ENCODE measurements at places on chromosomes 11 and 22.

- no peak for DNase-seq
Observed at GRCh38 chr11:119728211-119728626, 781 bp downstream of the NECTIN1 start.

DNA sequence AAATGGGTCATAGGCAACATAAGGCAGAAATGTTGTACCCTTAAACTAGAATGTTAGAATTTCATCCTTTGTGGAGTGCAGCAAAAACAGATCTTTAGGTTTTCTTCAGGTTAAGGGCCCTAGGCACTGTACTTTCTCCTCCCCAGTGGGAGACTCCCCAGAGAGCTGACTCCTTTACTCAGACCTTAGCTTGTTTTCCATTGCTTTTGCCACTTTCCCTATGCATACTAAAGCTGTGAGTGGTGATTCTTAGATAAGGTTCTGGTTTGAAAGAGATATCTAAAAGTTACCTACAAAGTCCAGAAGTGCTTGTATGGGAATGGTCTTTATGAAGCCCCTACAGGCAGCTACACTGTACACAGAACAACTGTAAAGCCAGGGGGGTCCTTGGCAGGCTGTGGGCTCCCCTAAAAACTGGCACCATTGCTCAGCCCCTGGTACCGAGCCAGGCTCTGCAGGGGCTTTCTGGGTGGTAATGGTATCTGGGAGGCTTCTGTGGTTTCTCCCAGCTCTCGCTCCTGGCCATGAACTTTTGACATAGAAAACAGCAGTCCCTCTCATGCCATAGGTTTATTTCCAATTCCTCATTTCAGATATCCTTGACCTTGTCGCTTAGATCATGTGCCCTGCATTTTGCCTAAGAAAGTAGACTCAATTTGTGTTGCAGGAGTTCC lies 23.2 kb downstream of the AMOTL1 start:
- DNase-seq: peak; percentile 56

GRCh38 chr11:126319374-126319740 lies 15.5 kb downstream of the DCPS start:
- no peak for DNase-seq

DNA sequence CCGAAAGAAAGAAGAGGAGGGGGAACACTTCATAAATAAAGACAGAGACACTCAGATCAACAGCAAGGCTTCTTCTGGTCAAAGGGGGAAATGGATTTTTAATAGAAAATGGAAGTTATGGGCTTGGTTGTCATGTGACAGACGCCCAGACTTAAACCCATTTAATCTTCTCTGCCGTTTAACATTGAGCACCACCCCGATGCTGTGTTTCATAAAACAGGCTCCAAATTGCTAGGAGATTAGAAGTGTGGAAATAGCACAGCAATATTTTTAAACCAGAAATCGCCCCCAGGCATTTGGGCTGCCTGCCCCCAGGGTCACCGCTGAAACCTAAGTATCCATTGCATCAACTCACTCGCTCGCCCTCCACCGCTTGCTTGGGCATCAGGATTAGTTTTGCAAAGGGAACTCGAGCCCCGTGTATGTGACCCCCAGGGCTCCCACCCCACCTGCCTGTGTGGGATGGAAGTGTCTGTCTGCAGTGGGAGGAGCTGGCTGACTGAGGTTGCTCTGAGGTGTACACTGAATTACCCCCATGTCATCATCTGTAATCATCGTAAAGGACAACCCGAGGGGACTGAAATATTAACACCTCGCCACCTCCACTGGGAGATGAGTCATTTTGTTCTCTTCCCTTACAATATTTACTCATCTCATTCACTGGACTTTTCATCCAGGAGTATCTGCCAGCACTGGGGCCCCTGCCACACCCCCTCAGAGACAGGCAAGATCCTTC lies 10.7 kb downstream of the DSCAML1 start:
- DNase-seq: no peak

GRCh38 chr22:17808693-17809403 lies 34.6 kb upstream of the BID start:
- no peak for DNase-seq

- no peak for DNase-seq
Observed at GRCh38 chr11:1224111-1224490, 1.2 kb downstream of the MUC5B start.

- peak; percentile 22 for DNase-seq
Observed at GRCh38 chr11:105297463-105297862, 157.9 kb upstream of the CARD18 start.

- no peak for DNase-seq
Observed at GRCh38 chr11:130088919-130089673, 19.4 kb downstream of the APLP2 start.

GRCh38 chr22:46469711-46470110 lies 67.7 kb downstream of the CELSR1 start:
- no peak for DNase-seq

GRCh38 chr11:73203790-73204189 lies 14.3 kb upstream of the P2RY2 start:
- DNase-seq: no peak

DNA sequence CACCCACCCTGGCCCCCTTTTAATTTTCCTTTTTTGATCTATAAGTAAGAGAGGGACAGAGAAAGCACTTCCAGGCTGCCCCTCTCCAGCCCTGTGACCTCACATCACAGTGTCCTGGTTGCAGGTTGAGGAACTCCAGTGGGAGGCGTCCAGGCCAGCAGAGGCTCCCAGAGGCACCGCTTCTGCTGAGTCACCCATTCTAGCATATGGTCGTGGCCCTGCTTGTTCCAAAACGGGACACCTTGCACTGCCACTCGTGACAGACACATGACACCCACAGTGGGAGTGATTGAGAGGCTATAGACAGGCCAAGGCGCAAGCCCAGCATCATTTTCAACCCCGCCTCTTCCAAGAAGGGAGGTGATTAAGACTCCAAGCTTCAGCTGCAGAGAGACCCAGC lies 16.0 kb upstream of the TMPRSS4 start:
- no peak for DNase-seq

- DNase-seq: no peak
Observed at GRCh38 chr11:15654451-15654850, 539.7 kb downstream of the INSC start.

DNA sequence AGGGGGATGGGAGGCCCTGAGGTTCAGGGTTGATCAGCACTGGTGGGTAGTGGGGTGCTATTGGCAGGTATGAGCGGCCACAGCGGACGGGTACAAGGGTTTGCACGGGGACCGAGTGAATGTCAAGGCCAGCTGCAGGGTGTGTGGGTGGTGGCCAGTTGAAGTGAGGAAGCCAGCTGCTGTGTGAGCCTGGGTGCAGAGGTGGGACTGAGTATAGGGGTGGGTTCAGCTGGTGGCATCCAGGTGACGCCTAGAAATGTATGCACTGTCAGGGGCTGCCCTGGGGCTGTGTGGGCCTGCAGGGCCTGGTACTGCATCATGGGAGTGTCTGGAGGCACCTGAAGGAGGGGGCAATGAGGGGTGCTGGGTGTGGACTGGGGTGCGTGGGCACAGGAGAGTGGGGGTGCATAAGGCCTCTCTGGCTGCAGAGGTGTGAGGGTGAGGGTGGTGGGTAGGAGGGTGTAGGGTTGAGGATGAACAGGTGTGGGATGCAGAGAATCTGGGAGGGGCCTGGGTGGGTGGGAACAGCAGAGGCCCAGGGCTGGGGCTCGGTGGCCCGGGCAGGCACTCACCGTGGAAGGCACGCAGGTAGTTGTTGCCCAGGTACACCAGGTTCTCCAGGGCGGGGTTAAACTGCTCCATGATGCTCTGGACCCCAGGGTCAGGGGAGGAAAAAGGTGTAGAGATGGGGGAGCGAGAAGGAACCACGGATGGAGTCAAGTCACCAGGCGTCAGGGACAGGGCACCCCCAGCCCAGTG lies 1.7 kb downstream of the BAIAP2L2 start:
- no peak for DNase-seq

DNA sequence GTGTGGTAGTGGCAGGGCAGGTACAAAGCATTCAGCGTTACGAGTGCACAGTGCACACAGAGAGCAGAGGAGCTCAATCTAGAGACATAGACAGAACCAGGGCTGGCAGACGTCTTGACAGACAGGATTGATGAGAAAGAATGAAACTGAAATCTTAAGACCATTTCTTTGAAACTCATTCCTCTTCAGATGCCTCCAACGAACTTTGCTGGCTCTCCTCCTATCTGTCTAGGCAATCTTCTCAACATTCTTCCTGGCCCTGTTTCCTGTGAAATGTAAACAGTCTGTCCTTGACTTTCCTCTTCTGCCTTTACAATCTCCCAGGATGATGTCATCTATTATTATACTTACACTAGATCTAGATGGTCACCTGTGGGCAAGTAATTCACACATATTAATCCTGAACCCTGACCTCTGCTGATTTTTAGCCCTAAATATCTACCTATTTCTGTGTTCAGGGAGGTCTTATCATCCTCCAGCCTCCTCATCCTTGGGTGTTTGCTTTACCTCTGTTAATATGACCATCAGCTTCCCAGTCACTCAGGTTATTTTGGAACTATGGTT lies 119.5 kb downstream of the ENTHD1 start:
- no peak for DNase-seq

DNA sequence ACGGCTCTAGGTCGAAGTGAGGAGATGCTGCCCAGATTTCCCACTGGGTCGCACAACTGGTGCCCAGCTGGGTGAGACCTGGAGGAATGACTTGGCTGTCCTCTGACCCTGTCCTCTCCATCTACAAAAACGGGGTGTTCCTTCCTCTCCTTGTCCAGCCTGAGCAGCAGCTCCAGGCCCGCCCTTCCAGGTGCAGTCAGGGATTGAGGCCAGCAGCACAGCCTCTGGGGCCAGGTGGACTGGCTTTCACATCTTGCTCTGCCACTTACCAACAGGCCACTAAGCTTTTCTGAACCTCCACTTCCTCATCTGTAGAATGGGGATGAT lies 91.7 kb upstream of the LMO1 start:
- DNase-seq: no peak

- DNase-seq: no peak
Observed at GRCh38 chr22:46695346-46696228, 42.5 kb downstream of the CERK start.

GRCh38 chr22:24403346-24403745 lies 24.1 kb upstream of the ADORA2A start:
- DNase-seq: no peak

GRCh38 chr11:61480994-61481335 lies 27.6 kb upstream of the LRRC10B start:
- DNase-seq: no peak

DNA sequence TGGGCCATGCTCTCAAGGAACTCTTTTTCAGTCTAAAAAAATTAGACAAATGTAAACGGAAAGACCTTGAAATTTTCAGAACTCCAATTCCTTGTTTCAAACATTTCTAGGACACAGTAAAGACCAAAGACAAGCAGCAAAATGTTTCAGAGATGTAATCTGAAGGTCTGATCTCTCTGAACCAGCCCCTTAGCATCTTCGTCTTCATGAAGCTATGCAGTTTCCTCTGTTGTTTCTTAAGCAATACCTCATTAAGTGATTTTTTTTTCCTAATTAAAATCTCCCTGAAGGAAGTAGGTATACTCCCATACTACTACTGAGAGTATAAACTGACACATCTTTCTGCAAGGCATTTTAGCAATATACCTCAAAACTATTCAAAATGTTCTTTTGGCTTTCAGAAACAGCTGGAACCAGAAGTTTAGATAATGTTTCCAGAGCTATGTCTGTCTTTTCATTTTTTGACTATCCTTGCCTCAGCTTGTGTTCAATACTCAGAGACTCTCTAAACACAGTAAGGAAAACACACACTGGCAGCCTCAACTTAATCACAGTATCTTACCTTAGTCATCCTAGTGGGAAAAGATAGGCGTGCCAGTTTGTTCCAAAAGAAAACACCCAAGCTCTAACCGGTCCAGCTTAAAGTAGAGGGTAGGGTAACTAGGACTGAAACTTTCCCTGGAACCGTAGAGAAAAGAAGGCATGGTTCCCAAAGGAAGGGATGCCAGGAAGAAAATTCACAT lies 25.1 kb downstream of the SBF2 start:
- DNase-seq: no peak

DNA sequence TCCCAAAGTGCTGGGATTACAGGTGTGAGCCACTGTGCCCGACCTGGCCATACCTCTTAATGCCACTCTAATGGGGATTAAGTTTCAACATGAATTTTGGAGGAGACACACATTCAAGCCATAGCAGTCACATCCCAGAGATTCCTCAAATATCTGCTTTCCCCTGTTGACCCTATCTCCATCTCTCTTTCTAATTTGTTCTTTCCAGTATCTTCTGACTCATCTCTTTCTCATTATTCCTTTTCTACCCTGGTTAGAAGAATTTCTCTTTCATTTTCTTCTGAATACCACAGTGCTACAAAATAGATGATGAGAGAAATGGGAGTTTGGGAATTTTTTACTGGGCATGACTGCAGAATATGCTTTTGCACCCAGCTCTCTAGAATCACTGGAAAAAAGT lies 5.1 kb downstream of the OR10V1 start:
- peak; percentile 1 for DNase-seq

DNA sequence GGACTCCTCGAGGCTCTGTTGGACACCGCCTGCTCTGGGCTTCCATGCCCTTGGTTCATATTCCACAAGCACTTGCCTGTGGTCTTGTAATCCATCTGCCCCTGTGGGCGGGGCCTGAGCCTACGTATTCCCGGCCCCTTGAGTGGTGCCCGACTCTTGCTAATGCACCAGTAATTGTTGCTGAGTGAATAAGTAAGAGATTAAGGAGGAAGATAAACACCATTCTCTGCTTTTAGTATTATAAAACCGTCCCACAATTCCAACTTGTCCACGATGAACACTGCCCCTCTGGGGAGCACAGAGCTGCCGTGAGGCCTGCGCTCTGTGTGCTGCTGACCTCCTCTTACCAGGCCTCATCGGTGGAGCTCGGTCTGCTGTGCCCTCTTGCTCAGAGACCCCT lies 50.3 kb downstream of the MICAL2 start:
- no peak for DNase-seq

- no peak for DNase-seq
Observed at GRCh38 chr11:127993788-127994187, 593.6 kb downstream of the ETS1 start.

DNA sequence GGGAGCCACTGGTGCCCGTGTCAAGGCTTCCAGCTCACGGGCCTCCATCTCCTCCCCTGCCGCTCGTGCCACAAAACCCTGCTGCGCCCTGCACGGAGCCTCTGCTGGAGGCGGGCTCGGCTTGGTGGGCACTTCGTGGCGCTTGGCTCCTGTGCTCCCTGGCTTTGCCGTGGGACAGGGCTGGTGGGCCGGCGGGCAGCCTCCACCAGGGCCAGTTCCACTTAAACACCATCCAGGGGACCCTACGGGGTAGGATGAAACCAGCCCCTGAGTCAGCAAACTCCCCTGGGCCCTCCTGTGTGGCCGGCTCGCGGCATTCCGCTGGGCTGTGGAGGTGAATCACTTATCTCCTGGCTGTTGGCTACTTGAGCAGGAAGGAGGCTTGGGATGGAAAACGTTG lies 1304.6 kb downstream of the BRD1 start:
- DNase-seq: no peak

- DNase-seq: no peak
Observed at GRCh38 chr11:79189055-79189454, 251.8 kb downstream of the TENM4 start.

DNA sequence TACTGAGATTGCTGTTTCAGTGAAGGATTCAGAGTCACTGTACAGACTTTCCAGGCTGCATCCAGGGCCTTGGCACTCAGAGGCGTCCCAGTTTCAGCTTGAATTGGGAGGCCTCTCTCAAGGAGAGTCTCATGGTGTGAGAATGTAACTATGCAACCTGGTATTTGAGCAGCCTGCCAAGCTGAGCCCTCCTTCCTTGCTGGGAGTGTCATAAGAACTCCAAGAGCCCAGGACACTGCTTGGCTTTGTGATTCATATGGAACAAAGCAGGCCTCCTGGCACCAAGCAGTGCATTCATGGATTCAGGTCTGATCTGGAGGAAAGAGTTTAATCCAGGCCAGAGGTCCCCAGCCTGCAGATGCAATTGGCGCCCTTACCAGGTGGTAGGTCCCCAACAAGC lies 171.7 kb downstream of the DBX1 start:
- peak; percentile 88 for DNase-seq

GRCh38 chr22:38435010-38435409 lies 20.0 kb downstream of the KCNJ4 start:
- DNase-seq: no peak

Measured in astrocyte of the spinal cord (primary cell).